ENCODE measurements at places on chromosomes 3 and 15.

DNA sequence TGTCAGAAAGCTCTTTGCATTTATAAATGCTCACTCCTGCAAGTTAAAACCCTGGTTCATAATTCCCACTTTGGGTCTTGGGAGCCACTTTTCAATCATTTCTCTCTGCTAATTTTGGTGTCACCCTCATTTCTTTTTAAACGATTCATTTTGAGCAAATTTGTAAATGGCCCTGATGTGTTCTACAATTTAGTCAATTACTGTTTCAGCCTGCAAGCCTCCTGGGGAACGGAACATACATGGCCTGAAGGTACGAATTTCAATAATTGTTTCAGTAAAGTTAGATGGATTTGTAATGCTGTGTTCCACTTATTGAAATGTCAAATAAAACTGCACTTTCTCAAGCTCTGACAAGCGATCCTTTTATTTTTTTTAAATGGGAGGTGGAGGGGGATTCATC is 43.2 kb downstream of the MAP2K5 start:
- DNase-seq, result no peak

DNA sequence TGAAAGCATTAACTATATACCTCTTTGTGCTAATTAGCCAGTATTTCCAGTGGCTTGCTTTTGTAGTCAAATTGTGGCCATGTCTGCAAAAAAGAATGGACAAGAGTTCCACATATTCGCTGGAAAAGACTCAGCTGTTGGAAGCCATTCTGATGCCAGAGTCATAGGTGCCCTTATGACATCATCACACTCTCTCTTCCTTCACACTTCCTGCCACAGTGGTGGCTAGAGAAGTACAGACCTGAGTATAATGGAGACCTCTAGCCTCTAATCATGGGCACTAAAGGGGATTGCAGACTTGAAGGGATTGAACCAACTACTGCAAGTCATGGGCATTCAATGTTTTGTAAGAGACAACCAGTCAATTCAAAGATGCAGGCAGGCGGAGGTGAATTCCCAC is 38.3 kb upstream of the IQCF6 start:
- DNase-seq, result no peak

GRCh38 chr3:184002469-184002868 is 15.2 kb downstream of the ABCC5 start:
- DNase-seq, result no peak

GRCh38 chr3:185164428-185165217 is 11.8 kb upstream of the C3orf70 start:
- DNase-seq, result no peak

DNA sequence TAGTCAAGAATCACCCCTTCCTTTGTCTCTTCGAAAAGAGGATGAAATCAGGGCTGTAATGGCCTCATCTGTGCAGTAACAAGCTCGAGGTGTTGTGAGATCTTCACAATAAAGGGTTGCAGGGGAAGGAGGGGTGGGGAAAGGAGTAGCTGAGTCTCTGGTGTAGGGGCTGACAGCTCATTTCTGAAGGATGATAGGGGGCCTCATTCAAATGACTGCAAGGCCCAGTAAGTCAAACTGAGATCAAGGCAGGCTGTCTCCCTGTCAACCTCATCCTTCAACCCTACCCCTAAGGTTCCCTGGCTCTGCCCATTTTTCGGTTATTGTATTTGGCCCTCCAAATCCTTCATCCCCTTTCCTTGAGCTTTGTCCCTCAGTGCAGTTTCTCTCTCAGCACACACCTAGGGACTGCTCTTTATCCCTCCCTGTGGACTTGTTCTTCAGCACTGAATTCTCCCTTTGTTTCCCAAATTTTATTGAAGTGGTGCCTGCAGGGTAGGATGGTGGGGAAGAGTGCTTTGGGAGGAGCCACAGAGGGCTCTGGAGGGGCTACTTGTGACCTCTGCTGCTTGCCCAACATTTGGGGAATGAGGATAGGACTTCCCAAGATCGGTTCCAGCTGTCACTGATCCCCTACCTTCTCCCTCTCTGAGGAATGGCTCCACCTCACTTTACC is 38.1 kb downstream of the ZNF589 start:
- no peak for DNase-seq

GRCh38 chr3:49260806-49261324 is 16.2 kb downstream of the C3orf62 start:
- DNase-seq, result no peak

Measured in HS-5 (cell line).